ENCODE measurements at places on chromosomes 5 and 9.

DNA sequence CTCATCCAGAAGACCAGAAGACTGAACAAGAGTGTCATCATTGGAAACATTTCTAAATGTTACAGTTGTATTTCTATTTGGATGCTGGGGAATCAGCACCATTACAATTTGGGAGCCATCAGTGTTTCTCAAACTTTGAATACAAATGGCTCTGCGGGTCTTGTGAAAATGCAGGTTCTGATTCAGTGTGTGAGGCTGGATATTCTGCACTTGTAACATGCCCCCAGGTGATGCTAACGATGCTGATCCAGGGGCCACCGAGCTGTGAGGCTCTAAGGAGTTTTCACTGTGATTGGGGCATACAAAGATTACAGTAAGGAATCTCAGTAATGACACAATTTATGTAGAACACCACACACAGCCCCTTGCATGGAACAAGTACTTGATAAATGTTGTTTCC is 167.7 kb downstream of the ACTL7B start:
- DNase-seq, result no peak

GRCh38 chr9:127449332-127449966 is 1.8 kb downstream of the RPL12 start:
- no peak for DNase-seq

DNA sequence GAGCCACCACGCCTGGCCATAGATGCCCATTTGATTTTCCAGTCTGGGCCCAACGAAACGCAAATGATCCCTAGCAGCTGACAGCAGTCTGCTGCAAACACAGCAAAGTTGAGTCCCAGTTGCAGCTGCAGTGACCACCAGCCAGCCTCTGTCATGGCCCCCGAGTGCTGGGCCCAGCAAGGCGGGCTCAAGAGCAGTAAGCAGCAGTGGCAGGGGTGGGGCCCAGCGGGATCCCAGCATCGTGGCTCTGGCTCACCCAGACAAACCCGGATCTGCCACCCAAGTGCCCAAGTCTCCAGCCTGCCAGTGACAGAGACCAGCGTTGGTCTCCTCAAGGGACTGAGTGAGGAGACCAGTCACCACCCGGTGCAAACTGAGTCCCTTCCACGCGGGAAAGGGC is 6.9 kb upstream of the LTC4S start:
- DNase-seq, result no peak

GRCh38 chr5:56090793-56091460 is 96.2 kb upstream of the IL6ST start:
- no peak for DNase-seq

- no peak for DNase-seq
These were observed 411.6 kb downstream of the BNC2 start for GRCh38 chr9:16458696-16459420.

- DNase-seq, result no peak
These were observed 133.6 kb downstream of the OXCT1 start for GRCh38 chr5:41736641-41737040.

DNA sequence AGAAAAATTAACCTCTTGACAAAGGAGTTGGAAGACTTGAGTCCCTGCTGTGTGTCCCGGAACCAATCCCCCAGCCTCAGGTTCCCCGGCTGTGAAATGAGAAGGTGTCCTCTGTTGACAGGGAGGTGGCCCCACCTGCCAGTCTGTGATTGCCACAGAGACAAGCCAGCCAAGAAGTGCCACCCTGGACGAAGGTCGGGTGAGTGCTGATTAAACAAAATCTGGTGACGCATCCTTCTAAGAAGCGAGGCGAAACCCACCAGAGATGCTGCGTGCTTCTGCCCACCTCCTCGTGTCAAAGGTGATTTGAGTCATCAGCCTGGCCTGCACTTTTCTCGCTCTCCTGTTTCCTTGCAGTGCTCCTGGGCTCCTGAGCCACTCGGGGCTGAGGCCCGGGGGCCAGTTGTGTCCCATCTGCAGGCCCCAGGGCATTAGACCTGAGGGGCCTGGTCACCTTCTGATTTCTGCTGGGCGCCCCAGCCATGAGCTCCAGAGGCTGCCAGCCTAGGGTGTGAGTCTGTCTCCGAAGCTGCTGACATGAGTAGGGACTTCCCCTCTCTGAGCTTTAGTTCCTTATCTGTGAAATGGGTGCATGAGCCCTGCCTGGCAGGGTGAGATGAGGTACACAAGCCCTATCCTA is 28.7 kb downstream of the NEK6 start:
- DNase-seq, result peak; percentile 25

DNA sequence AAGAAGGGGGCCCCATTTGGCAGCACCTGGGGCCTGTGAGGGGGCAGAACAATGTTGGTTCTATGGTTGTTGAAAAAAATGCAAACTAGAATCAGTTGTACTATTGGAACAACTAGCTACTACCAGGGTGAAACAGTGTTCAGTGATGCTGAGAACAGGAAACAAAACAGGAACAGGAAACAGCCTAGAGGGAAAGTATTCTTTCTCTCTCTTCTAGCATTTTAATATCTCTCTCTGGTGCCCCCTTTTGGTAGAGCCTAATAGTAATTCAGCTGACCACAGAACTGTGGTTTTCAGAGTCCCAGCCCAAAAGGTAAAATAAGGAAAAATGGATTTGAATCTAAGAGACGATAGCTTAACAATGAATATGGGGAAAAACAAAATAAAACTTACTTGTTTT is 138.0 kb upstream of the KCNN2 start:
- DNase-seq, result no peak

GRCh38 chr5:138489683-138490061 is 24.4 kb downstream of the EGR1 start:
- DNase-seq, result no peak

- DNase-seq, result no peak
These were observed 74.3 kb downstream of the LRSAM1 start for GRCh38 chr9:127525401-127526188.

GRCh38 chr5:146342882-146343865 is 4.5 kb downstream of the POU4F3 start:
- DNase-seq, result no peak

DNA sequence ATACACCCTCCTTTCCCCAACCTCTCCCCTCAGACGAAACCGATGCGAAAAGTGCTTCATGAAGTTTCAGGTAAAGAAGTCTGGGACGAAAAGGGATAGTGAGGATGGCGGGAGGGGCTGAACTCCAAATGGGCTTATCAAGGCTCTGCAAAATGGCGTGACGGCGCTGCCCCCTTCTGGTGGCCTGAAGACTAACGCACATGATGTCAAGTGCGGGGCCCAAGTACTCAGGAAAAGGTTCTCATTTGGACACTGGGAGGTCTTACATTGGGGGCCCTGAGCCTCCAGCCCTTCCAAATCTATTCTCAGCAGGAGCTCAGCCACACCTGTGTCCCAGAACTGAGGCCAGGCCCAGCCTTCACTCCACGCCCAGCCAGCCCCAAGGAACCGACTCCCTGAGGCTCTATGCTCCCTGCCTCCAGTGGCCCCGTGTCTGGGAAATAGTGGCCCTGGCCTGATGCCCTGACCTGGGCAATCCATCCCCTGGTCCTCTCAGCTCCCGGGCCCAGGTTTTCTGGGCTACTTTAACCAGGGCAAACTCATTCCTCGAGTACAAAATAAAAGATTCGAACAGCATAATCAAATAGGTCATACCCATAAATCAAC is 119.9 kb downstream of the KCNIP1 start:
- DNase-seq, result no peak

GRCh38 chr9:3698076-3698475 is 172.3 kb upstream of the RFX3 start:
- DNase-seq, result no peak

DNA sequence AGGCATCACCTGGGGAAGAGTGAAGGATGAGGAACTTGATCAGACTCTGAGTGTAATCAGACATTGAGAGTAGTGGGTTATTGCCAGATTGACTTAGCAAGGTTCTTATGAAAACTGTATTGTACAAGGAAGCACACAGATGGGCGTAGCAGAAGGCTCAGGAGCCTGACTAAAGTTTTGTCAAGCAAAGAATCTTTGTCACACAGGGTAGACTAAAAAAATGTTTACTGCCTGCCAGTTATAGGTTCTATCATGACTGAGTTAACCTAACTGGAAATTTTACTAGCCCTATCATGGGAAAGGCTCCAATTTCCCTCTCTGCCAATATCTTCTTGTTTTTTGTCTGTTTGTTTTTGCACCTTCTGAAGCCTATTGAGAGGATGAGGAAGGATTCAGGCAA is 19.1 kb downstream of the CAMK4 start:
- no peak for DNase-seq

GRCh38 chr9:34665381-34666250 is 3.2 kb upstream of the CCL27 start:
- peak; percentile 88 for DNase-seq

DNA sequence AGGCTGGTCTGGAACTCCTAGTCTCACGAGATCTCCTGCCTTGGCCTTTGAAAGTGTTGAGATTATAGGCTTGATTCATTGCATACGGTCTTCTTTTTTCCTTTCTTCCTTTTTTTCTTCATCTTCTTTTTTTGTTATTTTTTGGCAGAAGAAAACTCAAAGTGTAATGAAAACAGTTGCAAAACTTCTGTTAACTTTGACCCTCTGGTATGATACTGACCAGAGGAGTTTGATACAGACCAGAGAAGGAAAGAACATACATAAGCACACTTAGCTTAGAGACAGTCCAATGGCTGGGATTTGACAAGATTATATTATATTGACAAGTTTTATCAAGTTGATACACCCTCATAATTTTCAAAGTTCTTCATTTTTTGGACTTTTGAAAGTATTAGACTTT is 181.2 kb downstream of the NFIB start:
- DNase-seq, result no peak

GRCh38 chr5:181241393-181241975 is 2.2 kb downstream of the RACK1 start:
- DNase-seq, result no peak

GRCh38 chr5:74540622-74541021 is 99.9 kb downstream of the ENC1 start:
- no peak for DNase-seq

- no peak for DNase-seq
These were observed 2.7 kb downstream of the NRG2 start for GRCh38 chr5:140040358-140040757.

- no peak for DNase-seq
These were observed 2.7 kb downstream of the PRRC2B start for GRCh38 chr9:131396626-131397025.

GRCh38 chr9:110115341-110115820 is 92.6 kb downstream of the C9orf152 start:
- no peak for DNase-seq

DNA sequence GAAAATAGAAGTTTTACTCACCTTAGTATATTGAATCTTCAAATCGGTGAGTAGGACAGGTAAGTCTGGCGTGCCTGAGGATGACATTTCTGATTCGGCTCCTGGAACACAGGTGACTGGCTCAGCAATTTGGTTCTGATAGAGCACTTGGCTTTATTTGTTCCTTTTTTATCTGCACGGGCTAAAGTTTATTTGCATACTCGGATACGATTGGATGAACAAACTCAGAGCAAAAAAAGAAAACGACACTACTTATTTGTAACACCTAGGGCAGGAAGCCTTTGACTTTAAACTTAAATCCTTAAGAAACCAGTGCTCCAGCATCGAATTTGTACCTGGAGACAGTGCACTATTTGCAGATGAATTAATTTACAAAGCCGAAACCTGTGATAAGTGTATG is at the start of gene ALDH1A1:
Gene ALDH1A1, minus strand, starts transcription at position 140 of the 400 bp plus-strand sequence. Its CDS starts 53 bp downstream, at position 87.
- DNase-seq, result no peak

DNA sequence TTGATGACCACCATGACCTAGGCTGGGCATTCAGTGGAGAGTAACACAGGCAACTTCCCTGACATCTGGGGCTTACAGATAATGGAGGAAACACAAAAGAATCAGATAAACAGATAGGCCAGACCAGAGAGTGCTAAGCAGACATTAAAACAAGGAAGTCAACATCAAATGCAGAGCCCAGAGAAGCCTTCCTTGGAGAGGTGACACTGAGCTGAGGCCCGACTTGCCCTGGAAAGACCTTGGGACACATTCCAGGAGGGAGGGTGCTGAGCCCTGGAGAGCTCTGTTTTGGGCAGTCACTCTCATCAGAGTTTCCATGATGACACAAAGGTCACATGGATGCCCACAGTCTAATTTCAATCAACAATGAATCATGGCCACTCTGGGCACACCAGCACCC is 31.9 kb upstream of the C5orf58 start:
- DNase-seq, result no peak

GRCh38 chr5:177427211-177427822 is 841 bp downstream of the GRK6 start:
- DNase-seq, result no peak

DNA sequence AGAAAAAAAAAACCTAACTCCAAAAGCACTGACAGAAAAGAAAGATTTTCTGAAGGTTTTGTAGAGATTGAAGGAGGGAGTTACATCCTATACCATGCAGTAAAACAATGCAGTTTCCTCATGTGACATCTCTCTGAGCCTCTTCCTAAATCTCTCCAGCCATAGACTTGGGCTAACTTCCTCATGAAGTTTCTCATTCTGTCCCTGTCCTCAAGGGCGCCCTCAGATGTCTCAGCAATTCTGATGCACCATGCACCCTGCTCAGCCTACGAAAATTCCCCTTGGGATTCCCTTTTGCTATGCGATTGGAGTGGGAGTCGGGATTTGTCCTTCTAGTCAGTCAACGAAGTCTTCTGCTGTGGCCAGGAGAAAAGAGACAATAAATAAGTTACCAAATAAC is 68.9 kb downstream of the FAT2 start:
- no peak for DNase-seq

- no peak for DNase-seq
These were observed 230.7 kb downstream of the ASTN2 start for GRCh38 chr9:117184173-117184572.

DNA sequence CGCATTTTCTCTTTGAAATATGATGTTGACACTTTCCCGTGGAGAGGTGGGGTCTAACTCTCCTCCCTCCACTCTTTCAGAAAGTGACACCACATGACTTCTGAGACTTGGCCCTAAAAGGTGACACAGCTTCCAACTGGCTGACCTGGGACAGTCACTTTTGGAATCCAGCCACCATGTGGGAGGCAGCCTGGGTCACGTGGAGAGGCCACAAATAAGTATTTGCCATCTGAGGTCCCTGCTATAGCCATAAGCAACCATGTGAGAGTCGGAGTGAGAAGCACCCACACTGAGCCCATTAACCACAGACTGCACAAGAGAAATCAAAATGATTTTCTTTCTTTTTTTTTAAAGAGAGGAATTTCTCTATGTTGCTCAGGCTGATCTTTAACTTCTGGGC is 4.1 kb upstream of the PHYKPL start:
- no peak for DNase-seq

DNA sequence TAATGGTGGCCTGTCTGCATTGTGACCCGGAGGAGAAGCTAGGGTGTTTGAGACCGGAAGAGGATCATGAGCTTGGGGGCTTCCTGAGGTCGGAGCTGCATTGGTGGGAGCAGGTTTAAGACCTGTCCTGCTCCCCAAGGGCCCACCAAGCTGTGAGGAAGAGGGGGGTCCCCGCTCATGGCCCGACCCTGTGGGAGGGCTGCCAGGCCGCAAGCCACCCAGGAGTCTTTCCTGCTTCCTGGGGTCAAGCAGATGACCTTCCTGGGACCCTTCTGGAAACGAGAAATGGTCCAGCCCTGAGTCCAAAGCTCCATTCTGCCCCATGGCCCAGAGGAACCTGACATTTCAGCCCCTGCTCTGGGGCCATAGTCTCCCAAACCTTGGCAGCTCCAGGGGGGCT is 61.5 kb upstream of the RNU6ATAC start:
- DNase-seq, result no peak

All from activated T-cell treated with anti-CD3 and anti-CD28 coated beads, Interleukin-2, amount 50 U/mL, for 4 hours (primary cell).